Kidney epithelial cell (primary cell): ENCODE measurements at places on chromosomes 2 and 18.
A peak's percentile ranks its signal among the peaks of the same experiment; 100 is the strongest.

DNA sequence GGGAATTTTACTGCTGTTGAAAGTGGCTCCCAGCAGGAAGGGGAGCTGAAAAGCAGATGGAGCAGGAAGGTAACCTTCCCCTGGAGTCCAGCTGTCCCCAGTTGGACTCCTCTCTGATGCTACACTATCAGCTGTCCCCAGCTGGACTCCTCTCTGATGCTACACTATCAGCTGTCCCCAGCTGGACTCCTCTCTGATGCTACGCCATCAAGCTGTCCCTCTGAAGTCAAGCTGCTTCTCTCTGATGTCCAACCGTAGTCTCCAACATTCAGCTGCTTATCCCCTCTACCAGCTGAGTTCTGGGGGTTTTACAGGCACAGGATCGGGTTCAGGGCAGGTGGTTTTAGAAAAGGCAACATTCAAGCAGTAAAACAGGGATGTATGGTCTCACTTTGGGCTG is 19.8 kb upstream of the SUCLG1 start:
- no peak for DNase-seq

DNA sequence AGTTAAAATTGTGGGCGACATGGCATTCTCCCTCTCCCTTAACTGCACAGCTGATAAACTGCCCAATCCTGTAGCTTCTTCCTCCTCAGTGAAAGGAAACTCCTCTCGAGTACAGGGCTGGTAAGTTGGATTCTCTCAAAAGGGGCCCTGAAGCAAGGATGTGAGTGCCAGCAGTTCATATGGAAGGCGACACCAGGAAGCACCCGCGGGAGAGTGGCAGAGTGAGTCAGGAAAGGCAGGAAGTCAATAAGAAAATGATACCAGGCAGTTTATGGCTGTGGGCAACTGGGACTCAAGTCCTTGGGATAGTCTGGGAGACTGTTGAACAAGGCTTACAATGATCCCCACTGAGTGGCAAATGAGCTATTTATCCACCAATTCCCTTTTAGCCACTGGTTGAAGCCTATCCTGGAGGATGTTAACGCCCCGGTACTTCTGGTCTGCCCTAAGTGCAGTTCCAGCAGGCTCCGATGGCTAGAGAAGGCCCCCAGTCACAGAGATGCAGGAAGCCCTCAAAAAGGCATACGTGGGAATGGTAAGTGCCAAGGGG is 34.8 kb downstream of the ABHD3 start:
- no peak for DNase-seq

GRCh38 chr2:237254911-237255578 is 158.9 kb downstream of the COL6A3 start:
- no peak for DNase-seq

DNA sequence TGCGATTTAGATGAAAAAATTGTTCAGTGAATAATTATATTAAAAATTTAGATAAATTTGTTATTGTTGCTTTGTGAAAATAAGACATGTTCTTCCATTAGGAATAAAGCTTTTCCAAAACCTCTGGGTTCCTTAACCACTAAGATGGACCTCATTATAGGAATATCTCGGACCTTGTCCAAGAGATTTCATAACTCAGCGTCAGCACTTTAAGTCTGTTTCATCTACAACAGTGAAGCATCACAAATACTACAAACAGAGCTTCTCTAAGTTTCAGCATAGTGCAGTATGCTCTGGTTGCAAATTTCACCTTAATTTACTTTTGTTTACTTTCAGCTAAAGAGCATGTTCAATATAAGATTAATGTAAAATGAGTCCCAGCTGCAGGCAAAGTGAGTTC is 150.3 kb downstream of the UBE2E3 start:
- no peak for DNase-seq

DNA sequence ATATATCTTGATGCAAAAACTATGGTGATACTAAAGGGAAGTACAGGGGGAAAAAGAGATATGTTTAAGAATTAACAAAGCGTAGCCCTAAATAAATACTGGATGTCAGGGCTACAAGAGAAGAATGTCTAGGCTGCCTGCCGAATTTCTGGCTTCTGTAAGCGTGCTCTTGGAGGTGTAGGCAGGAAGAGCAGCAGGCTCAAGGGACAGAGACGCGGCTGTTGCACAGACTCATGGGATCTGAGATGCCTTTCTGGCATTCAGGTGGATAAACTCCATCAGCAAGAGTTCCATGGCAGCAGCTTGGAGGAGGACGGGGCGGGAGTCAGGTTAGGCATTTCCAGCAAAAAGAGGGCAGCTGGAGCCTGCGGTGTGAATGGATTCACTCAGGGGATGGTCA is 123.2 kb upstream of the TWIST2 start:
- DNase-seq, result no peak

DNA sequence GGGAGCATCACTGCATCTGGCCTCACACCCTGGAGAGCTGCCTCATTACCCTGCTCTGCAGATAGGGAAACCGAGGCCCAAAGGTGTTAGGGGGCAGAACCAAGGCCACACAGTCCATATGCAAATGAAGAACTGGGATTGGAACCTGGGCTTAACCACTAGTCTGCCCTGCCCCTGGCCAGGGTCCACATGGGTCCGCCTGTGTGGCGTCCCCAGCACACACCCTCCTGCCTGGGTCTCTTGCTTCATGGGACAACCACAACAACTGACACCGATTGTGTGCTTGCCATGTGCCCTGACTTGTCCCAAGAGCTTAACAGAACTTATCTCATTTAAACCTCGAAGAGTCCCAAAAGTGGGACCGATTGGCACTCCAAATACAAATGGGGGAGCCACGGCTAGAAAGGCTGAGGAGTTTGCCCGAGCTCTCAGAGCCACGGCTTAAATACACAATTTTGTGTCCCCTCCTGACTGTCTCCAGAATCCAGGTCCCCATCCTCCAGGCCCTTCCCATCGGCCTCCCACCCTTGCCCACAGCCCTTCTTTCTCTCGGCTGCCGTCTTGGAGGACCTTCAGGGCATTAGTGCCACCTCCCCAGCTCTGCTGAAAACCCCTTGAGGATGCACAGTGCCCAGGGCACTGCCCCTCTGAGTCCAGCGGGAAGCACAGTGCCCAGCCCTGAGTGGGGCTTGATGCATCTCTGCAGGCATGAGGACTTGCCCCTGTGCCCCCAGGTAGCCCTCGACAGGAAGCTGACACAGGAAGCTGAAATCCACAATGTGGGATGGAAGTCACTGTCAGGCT is 5.8 kb upstream of the DUSP2 start:
- no peak for DNase-seq

GRCh38 chr2:223365158-223365679 is 236.9 kb downstream of the SCG2 start:
- DNase-seq, result no peak

GRCh38 chr2:47719099-47719498 is 63.8 kb upstream of the MSH6 start:
- no peak for DNase-seq

DNA sequence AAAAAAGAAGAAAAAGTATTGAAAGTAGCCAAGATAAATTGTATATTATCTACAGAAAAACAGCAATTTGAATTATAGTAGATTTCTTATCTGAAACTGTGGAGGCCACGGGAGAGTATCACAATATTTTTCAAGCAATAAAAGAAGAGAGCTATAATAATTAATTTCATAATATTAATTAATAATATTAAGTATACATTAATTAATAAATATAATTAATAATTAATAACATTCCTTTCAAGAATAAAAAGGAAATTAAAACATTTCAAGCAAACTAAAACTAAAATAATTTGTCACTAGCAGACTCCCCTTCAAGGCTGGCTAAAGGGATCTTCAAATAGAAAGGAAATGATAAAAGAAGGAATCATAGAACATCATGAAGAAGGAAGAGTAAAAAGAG is 372.7 kb upstream of the KYNU start:
- no peak for DNase-seq

DNA sequence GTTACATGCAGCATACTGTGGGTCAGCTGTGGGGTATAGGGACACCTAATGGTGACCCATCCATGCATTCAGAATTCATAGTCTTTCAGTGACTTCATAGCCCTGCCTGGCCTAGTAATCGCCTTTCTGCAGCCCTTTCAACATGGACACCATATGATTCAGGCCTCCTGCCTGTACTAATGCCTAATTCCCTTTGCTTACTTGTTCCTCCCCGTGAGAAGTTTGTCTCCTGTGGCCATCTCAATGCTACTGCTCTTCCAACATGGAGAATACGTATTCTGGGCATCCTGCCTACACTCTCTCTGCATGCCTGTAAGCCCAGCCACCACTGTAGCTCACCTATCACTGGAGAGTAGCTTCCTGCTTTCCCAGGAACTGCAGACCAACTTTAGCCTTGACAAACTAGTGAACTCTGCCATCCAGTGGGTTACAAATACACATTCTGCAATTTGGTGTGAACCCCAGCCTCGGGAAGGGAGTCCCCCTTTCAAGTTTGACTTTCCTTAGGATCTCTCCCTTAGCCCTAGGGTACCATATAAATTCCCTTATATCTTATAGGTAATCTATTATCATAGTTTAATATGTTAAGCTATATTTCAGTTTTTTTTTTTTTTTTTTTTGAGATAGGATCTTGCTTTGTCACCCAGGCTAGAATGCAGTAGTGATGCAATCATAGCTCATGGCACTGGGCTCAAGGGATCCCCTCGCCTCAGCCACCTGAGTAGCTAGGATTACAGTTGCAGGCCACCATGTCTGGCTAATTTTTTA is 22.3 kb downstream of the M1AP start:
- DNase-seq, result no peak

GRCh38 chr18:58077329-58077728 is 33.3 kb downstream of the NEDD4L start:
- DNase-seq, result no peak

DNA sequence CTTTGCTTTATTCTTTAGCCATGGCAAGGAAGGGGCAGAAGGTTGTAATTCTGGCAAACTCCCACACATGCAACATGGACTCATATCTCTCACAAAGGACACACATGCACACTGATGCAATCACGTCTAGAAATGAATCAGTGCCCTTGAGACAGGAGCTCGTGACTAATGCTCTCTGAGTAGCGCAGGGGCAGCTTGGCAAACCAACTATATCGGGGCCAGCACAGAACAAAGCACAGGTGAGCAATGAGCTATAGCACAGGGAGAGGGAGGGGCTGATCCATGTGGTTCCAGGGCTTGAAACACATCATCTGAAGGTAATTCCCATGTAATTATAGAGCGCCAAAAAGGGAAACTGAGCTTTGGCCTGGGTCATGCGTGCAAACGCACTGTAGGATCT is 165.2 kb upstream of the KLF7 start:
- peak; percentile 97 for DNase-seq

DNA sequence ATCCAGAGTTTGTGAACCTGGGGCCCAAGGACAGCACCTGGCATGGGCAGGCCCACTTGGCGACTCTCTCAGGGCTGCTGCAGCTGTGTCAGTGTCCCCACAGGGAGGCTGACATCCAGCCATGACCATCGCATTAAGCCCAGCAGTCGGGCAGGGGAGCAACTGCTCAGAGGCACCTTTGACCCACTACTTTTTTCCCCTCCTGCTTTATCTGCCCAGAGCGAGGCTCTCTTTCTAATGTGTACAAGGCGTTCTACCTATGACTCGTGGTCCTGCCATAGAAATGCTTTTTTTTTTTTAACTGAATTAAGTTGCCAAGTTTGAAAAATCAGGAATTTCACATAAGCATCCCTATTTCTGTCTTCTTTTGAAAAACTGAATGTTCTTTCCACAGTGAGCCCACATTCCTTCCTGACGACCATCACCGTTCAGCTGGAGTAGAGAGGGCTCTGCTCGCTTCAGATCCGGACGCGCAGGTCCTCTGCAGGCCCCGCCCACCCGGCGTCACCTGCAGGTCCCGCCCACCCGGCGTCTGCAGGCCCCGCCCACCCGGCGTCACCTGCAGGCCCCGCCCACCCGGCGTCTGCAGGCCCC is 403 bp upstream of the CLUL1 start:
- DNase-seq, result no peak

DNA sequence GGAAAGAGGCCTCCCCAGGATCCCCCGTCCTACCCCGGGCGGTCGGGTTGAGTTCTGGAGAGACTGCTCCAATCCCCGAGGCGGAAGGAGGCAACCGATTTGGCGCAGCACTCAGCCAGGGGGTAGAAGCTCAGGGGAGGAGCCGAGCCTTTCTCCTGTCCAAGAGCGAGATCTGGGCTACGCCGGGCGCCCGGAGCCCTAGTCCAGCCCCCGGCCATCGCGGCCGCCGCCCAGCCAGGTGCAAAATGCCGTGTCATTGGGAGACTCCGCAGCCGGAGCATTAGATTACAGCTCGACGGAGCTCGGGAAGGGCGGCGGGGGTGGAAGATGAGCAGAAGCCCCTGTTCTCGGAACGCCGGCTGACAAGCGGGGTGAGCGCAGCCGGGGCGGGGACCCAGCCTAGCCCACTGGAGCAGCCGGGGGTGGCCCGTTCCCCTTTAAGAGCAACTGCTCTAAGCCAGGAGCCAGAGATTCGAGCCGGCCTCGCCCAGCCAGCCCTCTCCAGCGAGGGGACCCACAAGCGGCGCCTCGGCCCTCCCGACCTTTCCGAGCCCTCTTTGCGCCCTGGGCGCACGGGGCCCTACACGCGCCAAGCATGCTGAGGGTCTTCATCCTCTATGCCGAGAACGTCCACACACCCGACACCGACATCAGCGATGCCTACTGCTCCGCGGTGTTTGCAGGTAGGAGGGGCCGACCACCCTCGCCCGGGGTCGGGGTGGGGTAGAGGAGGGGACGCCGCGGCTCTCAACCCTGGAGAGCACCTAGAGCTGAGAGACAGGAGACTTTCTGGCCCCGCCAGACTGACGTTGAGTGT is at the start of gene DYSF:
DYSF (plus strand) TSS at position 158 of the 817 bp plus-strand sequence.
- DNase-seq, result no peak

DNA sequence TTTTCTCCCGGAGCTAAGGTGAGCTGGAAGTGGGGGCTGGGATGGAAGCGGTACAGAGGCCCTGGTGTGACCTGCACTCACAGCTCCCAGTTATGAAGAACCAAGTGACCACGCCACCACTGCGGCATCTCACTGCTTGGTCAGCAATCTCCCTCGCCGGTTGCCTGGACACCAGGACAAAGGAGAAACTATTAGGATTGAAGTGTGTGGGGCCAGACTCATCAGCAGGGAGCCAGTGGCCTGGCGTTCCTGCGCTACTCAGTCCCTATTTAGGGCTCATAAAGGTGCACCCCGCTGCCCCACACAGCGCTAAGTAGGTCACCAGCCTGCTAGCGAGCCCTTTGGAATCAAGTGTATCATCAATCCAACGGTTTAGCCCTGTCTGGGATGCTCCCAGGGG is 82.9 kb downstream of the ZCCHC2 start:
- DNase-seq, result no peak

- DNase-seq, result no peak
Measured at GRCh38 chr18:7614042-7614441, 46.9 kb downstream of the PTPRM start.

DNA sequence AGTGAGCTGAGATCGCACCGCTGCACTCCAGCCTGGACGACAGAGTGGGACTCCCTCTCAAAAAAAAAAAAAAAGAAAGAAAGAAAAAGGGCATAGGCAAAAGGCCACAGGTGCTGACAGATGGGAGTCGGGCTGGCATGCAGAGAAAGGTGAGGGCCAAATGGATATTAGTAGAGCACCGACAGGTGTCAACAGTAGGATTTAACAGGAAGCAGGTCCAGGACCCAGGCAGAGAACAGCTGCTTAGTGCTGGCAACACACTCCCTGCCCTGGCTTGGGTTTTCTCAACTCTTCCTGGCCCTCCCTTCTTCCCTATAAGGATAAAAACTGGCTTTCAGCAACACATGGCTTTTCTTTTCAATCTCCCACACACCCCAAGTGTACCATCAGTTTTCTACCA is 84.9 kb downstream of the MRO start:
- no peak for DNase-seq

GRCh38 chr2:21270708-21271122 is 146.9 kb downstream of the TDRD15 start:
- no peak for DNase-seq

- DNase-seq, result no peak
Measured at GRCh38 chr2:189234991-189235390, 55.4 kb upstream of the COL5A2 start.
